ENCODE measurements at places on chromosomes 2 and 18.
A peak's percentile ranks its signal among the peaks of the same experiment; 100 is the strongest.

- peak; percentile 37 for DNase-seq
These were observed 1.2 kb upstream of the SELENOI start for GRCh38 chr2:26344581-26345282.

DNA sequence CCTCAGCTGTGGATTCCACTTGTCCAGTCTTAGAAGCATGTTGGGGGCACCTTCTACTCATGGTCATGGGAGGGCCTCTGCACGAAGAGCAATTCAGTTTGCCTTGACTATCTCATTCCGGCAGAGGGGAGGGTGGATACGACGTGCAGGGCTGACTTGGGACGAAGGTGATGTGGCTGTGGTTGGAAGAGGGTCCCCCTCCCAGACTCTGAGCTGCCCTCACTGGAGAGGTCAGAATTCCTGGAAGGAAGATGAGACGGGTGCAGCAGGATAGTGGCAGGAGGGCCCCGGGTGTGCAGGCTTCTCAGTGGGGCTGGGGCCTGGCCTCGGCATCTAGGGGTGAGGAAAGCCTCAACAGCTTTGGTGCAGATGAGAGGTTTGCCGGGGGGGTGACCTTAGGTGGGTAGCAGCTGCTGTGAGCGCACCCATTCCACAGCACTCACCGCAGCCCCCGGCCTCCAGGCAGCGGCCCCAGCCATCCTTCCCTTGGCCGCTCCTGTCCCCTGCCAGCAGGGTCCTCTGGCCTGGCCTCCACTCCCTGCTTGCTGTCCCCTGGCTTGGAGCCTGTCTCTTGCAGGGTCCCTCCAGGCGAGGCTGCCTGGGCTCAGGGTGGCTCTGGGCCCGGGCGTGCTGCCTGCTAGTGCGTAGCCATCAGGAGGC lies 3.2 kb downstream of the RNPEPL1 start:
- DNase-seq, result peak; percentile 27

DNA sequence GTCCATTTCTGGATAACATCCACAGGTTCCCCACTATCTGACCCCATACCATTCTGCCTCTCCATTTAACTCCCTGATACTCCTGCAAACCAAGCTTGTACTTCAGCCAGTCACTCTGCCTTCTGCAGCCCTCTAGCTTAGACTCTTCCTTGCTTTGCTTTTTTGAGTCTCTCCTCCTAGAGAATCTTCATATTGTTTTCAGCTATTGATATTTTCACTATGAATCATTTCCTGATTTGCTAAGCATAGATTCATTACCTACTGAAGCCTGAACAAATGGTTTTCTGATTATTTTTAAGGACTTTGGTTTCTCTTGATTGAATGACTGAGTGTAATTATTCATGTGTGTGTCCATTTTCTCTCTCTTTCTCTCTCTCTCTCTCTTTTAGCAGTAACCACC lies 2102.3 kb upstream of the CELF4 start:
- no peak for DNase-seq

DNA sequence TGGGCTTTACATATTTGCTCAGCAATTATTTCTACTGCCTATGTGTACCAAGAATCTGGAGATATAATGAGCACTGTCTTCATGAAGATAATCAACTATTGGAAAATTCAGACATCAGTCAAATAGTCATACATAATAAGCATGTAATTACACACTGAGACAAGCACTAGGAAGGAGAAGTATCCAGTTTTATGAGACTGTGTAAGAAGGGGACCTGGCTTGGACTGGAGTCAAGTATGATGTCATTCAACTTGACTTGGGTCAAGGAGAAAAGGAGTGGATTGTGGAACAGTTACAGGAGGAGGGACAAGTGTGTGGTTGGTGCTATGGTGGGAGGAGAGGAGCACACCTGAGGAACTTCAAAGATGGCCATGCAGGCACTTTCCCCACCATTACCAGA lies 419.8 kb upstream of the TRIB2 start:
- DNase-seq, result no peak

GRCh38 chr2:25833566-25833965 lies 44.7 kb downstream of the ASXL2 start:
- DNase-seq, result no peak

DNA sequence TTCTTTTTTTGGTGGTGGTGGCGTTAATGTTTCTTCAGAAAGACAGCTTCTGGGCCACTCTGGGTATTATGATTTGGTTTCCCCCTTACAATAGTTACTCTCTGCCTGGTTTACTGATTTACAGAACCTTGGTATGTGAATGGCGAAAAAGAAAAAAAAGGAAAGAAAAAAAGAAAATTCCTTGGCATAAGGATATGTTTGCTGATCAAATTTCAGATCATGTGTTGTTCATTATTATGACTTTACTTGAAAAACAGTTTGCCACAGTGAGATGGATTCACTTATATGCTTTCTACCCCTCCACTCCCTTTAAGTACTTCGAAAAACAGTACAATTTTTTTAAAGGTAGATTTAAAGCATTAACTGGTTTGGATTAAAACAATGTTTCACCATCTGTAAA lies 21.0 kb downstream of the BCL11A start:
- no peak for DNase-seq

GRCh38 chr18:63677500-63678225 lies 16.0 kb upstream of the SERPINB3 start:
- DNase-seq, result no peak

- no peak for DNase-seq
These were observed 560 bp upstream of the DUSP2 start for GRCh38 chr2:96145848-96146152.

GRCh38 chr2:59888015-59888414 lies 665.4 kb downstream of the BCL11A start:
- no peak for DNase-seq

DNA sequence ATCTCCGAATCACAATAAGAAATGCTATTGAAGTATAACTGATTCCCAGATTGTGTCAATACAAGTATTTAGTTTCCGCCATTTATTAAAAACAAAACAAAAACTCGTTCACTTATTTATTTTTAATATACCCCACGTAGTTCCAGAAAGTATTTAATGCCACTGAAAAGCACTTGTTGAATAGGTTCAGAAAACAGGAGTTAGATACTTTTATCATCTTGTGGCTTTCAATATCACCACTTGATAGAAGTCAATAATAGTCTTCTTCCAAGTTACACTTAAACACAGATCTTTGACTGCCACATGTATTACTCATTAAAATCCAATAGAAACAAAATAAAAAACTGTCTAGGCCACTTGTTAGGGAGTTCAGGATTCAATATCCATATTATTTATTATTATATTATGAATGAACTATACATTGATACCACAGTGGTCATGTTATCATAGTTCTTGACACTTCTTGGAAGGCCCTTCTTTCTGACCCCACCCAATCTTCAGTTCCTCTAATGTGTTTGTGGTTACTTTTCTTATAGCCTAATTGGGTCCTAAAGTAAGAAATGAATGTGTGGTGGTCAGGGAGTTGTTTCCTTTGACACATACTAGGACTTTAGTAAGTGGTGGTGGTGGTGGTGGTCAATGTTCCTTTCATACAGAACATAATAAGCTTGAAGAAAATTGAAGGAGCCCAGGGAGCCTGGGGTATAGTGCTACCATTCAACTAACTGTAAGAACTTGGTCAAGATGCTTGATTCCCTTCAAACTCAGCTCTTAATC lies 221.3 kb upstream of the ITGA4 start:
- no peak for DNase-seq

DNA sequence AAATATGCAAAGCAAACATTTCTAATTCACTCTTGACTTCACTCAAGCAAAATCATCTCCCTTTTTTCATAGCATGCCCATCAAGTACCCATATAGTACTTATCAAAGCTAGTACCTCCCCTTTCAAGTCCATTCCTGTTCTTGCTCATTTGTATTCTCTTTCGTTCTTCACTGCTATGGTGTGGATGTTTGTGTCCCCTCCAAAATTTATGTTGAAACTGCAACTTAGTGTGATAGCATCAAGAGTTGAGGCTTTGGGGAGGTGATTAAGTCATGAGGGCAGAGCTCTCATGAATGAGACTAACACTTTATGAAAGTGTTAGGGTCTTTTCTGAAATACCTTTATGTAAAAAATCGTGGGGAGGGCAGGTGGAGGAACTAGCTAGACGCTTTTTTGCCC lies 52.9 kb downstream of the RNU4ATAC start:
- DNase-seq, result no peak

DNA sequence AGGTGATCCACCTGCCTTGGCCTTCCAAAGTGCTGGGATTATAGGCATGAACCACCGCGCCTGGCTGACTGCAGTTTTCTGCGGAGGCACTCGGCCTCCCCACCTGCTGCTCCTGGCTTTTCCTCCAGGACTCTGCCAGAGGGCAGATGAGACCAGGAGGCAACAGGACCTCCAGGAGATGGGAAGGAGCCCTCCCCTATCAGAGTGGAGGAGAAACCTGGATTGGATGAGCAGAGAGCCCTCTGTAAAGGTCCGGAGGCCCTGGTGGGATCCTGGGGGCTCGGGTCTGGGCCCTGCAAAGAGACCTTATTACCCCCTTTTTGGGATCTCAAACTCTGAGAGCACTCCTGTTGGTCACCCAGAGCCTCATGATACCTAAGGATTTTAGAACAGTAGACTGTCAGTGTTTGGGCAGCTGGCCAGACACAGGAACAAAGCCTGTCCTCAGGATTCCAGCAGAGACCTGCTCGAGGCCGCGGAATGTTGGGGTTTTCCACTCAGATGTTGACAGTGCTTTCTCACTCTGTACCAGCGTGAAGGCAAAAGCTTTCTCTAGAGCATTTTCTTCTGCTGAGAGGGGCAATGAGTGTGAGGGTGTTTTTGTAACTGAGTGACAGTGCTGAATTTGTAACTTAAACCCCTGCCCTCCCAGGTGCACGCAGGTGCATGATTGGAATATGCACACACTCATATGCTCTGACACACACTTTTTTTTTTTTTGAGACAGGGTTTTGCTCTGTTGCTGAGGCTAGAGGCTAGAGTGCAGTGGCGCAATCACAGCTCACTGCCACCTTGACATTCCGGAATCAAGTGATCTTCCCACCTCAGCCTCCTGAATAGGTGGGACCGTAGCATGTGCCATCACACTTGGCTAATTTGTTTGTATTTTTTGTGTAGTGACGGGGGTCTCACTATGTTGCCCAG lies 48.4 kb downstream of the NPPC start:
- no peak for DNase-seq

DNA sequence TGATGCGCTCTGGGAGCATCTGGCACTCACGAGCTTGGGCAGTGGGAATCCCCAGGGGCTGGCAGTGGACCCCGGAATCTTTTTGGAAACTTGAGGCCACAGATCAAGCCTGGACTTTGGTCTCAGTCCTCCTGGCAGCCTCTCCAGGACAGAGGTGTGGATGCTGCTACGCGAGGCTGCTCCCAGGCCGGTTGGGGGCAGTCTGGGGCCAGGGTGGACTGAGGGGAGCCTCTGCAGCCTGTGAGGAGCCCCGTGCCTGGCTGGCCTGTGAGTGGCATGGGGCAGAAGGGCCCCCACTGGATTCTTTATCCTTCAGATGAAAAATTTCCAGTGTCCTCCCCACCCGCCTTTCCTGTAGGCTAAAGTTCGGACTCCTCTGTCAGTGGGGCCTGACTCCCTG lies 12.7 kb upstream of the DES start:
- no peak for DNase-seq

GRCh38 chr18:78378983-78379382 lies 600.6 kb upstream of the SALL3 start:
- no peak for DNase-seq

DNA sequence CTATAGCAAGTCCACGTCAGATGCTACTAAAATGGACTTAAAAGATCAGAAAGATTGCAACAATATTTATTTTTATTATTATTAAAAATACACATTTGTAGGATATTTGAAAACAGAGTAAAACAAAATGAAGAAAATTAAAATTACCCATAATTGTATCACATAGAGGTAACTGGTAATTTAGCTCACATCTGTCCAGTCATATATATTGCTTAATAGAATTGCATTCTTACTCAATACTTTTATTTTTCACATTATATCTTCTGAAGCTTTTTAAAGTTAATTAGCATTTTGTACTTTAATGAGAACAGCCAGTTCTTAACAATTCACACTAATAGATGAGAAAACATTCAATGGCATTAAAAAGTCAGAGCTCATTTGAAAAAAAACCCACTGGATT lies 11.5 kb upstream of the RNF144A start:
- no peak for DNase-seq

DNA sequence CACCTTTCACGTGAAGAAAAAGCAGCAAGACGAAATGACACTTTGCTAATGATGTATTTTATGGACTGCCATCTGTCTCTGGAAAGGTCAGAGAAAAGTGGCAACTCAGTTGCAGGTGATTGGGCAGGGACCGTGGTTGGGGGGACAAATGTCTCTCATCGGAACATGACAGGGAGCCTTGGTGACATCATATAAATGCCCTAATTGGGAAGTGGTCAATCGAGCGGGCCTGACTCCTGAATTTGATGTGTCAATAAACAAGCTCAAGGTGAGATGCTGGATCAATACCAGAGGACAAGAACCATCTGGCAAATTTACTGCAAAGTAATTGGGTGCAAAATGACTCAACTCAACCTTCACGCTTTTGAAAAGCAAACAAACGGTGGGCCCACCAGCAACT lies 151.9 kb upstream of the SKOR2 start:
- no peak for DNase-seq

GRCh38 chr2:205947621-205948495 lies 138.1 kb downstream of the INO80D start:
- peak; percentile 71 for DNase-seq

DNA sequence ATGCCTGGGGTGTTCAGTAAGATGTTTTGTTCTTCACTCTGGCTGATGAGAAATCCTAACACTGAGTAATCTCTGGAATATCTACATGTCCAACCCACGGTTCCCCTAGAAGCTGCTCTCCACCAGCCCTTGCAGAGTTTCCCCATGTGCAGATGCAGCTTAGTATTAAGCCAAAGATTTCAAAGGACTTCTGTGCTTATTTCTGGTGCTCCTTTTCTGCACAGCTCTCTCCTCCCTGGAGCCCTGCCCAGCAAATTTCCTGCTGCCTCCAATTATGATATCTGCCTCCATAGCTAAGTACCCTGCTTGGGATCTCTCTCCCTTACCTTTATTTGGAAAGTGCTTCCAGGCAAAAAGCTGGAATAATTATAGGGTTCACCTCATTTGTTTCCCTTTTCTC lies 949.3 kb downstream of the BCL11A start:
- DNase-seq, result no peak

- DNase-seq, result no peak
These were observed 40.6 kb upstream of the SPRED2 start for GRCh38 chr2:65473045-65473444.

GRCh38 chr18:39350945-39351344 lies 1785.3 kb upstream of the CELF4 start:
- no peak for DNase-seq

DNA sequence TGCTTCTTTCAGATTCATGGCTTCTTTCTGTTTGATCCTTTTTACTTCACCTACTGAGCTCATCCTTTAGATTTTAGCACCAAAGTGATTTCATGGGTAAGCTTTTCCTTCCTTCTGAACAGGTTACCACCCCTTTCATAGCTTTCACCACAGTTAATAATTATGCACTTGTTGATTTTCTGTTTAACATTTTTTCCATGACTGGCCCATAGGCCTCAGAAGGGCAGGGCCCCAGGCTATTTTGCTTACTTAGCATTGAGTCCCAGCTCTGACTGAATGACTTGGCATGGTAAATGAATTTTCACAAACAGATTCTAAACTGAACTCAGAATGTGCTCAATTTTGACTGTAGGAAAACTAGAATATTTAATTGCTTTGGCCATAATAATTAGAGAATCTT lies 177.0 kb downstream of the GCA start:
- DNase-seq, result no peak

Data from activated T-cell treated with anti-CD3 and anti-CD28 coated beads, Interleukin-2, amount 50 U/mL, for 24 hours (primary cell).